ENCODE measurements at places on chromosomes 5 and 9. TPM values are rescaled to one million over a fixed set of nuclear protein-coding genes. Genes with fewer than 3 reads are reported as not detected.

The FOXD4L6 gene
- total RNA-seq = not detected

The CCNI2 gene
- total RNA-seq = 3.3 TPM

The SMIM27 gene
- 11.8 TPM for total RNA-seq

The GOLGA1 gene
- total RNA-seq = 19.7 TPM

The HTR4 gene
- not detected for total RNA-seq

The ORM2 gene
- total RNA-seq = not detected

The ADGRV1 gene
- 0.45 TPM for total RNA-seq

The EIF4E1B gene
- not detected for total RNA-seq

The NEUROG1 gene
- total RNA-seq = not detected

The PCDHAC2 gene
- total RNA-seq = not detected

The ADAMTS2 gene
- total RNA-seq = not detected

The ACOT12 gene
- not detected for total RNA-seq

The IL7R gene
- 162 TPM for total RNA-seq

The PCDHGA8 gene
- not detected for total RNA-seq

The SPINK4 gene
- total RNA-seq = not detected

The FAM153A gene
- 127 TPM for total RNA-seq

The PKD2L2 gene
- total RNA-seq = not detected

The CCL27 gene
- total RNA-seq = 1.6 TPM

The SLC6A7 gene
- total RNA-seq = not detected

The LCN1 gene
- not detected for total RNA-seq

The SLC25A2 gene
- total RNA-seq = not detected

The NAA35 gene
- 32.2 TPM for total RNA-seq

The GFRA3 gene
- not detected for total RNA-seq

The RPL35 gene
- total RNA-seq = 1,919 TPM

The SOHLH1 gene
- not detected for total RNA-seq

The TERT gene
- total RNA-seq = 4.6 TPM

The AHRR gene
- 49.5 TPM for total RNA-seq

The AJM1 gene
- total RNA-seq = 4.3 TPM

The DOCK8 gene
- total RNA-seq = 133 TPM

The ZNF169 gene
- 6.9 TPM for total RNA-seq

The SLC34A1 gene
- total RNA-seq = 1.1 TPM

The PRRT1B gene
- total RNA-seq = not detected

The FAM78A gene
- 50.2 TPM for total RNA-seq

The C9 gene
- not detected for total RNA-seq

The HARS1 gene
- total RNA-seq = 82.2 TPM

The NTNG2 gene
- 2.2 TPM for total RNA-seq
